ENCODE measurements at places on chromosomes 16 and 17.

DNA sequence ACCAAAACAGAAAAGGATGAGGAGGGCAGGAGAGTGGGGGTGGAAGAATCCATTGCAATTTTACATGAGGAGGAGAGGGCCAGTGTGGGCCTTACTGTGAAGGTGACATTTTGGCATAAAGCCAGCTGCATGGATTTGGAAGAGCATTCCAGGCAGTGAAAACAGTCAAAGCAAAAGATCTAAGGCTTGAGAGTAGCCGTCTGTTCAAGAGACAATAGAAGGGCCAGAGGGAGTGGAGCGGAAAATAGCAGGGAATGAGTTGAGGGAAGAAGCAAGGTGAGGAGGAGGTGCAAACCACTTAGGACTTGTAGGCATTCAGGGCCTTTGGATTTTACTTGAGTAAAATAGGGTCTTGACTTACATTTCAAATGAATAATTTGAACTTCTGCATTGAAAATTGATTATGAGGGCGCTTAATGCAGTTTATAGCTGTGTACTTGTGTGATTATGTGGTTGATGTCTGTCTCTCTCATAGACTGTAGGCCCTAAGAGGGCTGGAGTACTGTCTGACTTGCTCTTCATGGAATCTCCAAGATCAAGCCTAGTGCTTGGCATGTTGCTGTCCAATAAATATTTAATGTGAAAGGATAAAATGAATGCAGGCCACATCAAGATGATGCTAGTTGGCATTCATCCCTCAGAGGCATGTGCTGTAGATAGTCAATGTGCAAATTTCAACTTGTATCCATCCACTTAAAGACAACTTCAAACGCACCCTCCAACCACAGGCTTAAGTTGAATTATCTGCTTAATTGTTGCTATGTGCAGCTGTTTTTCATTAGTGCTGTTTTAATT, 772.1 kb upstream of the RBFOX1 start:
- no peak for DNase-seq

DNA sequence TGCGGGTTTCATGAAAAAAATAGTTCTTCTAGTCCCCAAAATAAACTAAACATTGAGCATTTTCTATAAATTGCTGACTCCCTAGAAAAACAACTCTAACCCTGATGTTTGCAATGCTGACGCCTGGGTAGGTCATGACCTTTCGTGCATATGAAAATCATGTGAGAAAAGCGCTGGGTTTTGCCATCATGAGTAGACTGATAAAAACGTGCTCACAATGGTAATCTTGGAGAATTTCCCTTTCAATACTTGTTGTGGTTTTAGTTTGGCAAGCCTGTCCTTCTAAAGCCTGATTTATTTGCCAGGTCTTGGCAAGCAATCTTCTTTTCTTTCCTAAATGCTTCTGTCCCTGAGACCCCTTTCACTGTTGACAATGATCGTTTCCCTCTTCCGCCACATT, 4.0 kb upstream of the CLEC10A start:
- DNase-seq = no peak

DNA sequence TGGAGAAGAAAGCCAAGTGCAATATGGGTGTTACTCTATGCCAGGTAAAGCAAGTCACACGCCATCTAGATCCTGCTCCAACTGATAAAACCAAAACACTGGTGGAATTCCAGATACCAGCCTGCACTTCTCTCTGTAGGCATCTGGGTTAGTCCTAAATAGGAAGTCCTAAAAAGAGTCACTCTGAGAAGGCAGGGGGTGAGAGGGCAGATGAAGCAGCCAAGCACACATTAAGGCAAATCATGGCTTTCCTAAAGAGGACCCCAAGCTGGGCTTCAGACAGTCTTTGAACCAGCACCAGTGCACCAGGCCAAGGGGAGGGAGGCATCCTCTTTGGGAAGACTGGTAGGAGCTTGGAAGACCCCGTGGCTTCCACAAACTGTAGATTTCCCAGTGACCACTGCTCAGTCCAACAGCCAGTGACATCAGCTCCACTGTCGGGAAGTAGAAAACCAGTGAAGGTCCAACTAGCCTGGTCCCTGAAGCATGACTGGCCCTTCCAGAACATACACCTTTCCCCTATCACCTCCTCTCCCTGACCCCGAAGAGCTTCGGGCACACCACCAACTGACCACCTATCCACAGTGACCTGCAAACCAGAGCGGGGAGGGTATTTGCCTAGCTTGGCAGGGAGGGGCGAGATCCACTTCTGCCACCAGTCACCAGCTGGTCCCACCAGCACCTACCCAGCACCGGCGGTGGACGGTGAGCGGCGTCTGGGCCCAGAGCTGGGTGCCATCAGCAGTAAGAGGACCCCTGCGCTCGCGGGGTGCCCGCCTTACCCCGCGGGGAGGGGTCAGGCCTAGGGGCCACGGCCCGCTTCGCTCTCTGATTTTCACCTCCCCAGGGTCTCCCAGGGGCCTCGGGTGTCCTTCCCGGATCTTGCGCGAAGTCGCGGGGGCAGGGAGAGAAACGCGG, 1.0 kb downstream of the LITAF start:
- no peak for DNase-seq

DNA sequence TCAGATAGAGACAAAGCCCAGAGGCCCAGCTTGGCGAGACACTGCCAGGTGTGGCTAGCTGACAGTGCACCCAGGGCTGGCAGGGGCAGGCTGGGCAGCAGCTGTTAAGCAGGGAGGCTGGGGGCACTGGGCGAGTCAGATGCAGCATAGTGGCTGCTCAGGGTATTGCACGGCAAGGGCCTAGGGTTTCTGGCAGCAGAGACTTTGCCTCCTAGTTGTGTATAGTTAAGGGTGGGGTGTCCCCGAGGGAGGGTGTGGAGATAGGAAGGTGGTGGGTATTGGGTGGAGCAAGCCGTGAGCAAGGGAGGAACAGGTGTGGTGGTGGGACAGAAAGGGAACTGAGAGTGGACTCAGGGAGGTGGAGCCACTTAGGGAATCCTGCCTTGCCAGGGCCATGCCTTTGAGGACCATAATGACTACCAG, 66.0 kb downstream of the SMPD3 start:
- no peak for DNase-seq

- DNase-seq = no peak
These were observed 89.3 kb upstream of the PLEKHM1 start for GRCh38 chr17:45579529-45580495.

DNA sequence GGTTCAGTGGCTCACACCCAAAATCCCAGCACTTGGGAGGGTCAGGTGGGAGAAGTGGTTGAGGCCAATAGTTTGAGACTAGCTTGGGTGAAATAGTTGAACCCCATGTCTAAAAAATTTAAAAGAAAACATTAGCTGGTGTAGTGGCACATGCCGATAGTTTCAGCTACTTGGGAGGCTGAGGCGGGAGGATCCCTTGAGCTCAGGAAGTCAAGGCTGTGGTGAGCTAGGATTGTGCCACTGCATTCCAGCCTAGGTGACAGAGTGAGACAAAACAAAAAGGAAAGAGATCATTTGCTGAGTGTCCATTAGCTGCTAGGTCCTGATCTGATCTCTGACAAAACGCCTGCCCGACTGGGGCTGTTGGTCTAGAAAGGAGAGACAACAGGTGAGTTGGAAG, 14.1 kb upstream of the DBNDD1 start:
- DNase-seq = no peak

GRCh38 chr16:1958715-1959268, 546 bp upstream of the NDUFB10 start:
- DNase-seq = no peak

DNA sequence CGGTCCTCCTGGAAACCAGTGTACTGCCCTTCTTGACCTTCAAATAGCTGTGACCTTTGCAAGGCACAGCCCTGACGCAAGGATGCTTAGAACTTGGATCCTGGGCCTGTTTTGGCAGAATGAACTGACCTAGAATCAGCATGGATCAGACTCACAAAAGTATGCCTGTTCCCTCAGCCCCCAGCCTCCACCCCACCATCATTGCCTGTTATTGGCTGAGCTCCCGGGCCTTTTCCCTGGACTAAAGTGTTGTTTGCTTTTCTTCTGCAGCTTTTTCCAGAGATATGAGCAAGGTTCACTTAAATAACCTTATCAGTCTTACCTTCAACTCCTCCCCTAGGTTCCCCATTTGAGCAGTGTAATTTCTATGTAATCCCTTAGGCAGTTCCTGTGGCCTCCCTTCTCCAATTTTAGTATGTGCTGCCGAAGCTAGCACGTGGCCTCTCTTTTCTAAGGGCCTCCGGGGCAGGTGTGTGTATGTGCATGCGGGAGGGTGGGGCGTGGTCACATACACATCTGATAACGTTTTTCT, 347.4 kb downstream of the MAF start:
- no peak for DNase-seq

DNA sequence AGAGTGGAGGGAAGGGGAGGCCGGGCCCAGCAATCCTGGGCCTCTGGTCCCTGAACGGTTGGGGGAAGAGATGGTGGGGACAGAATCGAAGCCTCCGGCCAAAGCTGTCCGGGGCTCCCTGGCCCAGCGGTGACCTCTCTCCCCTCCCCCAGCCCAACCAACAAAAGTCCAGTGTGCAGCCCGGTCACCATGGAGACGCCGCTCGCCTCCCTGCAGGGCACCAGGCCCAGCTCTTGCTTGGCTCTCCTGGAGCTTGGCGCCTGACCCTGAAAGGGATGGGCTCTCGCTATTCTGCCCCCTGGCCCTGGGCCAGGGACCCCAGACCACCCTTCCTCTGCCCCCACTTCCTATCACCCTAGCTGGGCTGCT, 1.3 kb downstream of the METRN start:
- DNase-seq = peak; percentile 39

DNA sequence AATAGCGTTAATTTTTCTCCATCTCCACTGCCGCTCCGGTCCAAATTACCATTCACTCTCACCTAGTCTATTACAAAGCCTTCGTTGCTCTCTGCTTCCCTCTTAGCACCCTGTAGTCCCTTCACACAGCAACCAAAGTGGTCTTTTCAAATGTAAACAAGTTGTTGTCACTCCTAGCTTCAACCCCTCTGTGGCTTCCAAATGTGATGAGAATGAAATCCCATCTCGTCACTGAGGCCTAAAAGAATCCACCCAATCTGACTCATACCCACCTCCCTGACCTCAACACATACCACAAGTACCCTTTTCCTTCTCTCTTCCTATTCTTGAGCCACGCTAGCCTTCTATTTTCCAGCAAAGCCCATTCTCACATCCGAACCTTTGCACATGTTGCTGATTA, 2.2 kb upstream of the PELP1 start:
- DNase-seq = no peak

GRCh38 chr17:51427323-51427811, 167.0 kb downstream of the UTP18 start:
- DNase-seq = no peak
